ENCODE measurements at places on chromosomes 2 and 18. TPM values are rescaled to one million over a fixed set of nuclear protein-coding genes. Genes with fewer than 3 reads are reported as not detected.

Gene CTAGE1
- total RNA-seq = not detected

Gene IL1RL1
- 0.84 TPM for total RNA-seq

Gene FEV
- total RNA-seq = not detected

Gene RNF125
- 32.6 TPM for total RNA-seq

Gene IL36B
- not detected for total RNA-seq

Gene PLGLB2
- total RNA-seq = 1.8 TPM

DNA sequence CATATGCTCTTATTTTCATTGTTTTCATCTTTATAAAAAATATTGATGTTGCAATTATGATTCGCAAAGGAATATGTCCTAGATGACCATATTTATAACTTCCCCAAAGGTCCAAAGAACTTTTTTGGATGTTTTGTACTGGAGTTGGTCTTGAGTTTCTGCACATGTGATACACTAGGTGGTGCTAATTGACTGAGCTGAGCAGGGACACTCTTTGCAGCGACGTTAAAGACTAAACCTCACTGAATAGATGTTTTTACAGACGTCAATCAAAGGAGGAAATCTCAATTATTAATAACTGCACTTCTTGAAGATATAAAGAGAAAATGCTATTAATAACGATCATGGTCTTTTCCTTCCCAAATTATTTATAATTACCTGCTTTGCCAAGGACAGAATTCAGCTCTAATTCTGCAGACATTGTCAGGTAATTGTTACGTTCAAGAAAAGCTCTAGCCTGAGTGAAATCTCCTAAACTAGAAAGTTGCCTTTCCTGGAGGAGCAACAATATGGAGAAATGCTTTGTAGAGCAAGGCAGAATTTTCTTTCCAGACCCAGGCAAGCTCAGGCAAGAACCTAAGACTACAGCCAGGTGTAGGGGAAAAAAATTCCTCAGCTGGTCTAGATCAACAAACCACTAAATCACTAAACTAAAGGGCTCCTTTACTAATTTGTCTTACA is 119.3 kb upstream of the RBBP8 start:
- peak; percentile 69 for DNase-seq

- DNase-seq = no peak
These were observed 29.6 kb upstream of the IL1R1 start for GRCh38 chr2:102112692-102113665.

DNA sequence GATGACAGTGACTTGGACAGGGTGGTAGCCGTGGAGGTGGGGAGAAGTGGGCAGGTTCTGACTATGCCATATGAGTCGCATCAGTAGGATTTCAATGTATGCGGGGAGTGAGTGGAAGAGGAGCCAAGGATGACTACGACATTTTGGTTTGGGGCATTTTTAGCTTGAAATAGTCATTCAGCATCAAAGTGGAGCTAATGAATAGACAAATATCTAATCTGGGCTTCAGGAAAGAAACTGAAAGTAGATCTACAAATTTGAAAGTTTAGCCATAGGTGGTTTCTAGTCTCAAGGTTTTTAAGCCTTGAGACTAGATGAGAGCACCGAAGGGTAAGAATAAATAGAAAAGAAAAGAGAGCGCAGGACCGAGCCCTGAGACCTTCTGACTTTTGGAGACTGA is 58.3 kb downstream of the FEZ2 start:
- DNase-seq = no peak

GRCh38 chr18:27428120-27428519 is 243.0 kb upstream of the CHST9 start:
- no peak for DNase-seq

GRCh38 chr2:11387100-11387390 is 42.6 kb upstream of the ROCK2 start:
- no peak for DNase-seq

- no peak for DNase-seq
These were observed 221.9 kb upstream of the CELF4 start for GRCh38 chr18:37787452-37787851.

- DNase-seq = no peak
These were observed 4.6 kb upstream of the ST8SIA3 start for GRCh38 chr18:57347784-57348183.

GRCh38 chr2:2719015-2719414 is 387.9 kb upstream of the MYT1L start:
- DNase-seq = no peak

- no peak for DNase-seq
These were observed 55.8 kb downstream of the KCNE4 start for GRCh38 chr2:223107825-223108224.

DNA sequence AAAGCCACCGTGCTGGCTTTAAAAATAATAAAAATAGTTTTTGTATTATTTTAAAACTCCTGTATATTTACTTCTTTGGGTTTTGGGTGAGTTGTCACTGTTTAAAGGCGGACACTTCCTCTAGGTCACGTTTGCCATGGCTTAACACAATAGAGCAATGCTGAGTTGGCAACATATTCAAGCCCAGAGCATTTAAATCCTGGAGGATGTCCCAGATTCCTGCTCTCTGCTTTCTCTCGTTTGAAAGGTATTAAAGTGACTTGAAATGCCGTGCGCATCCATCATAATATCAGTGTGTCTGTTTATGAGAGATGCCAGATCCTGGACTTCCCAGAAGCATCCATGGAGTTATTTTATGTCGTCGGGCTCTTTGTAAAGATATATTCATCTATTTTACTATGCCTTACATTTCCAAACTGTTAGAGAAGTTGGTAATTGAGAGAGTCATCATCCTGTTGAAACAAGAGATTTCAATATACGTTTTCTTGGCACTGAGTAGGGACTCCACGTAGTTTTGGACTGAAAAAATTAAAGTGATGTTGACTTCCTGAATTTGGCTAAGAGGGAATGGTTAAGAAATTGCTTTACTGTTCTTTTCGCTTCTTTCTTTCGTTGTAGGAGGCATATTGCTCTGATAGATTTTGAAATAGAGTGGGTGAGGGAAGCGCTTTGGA is 150.6 kb downstream of the ZNF236 start:
- no peak for DNase-seq

GRCh38 chr2:168156661-168157060 is 90.7 kb downstream of the STK39 start:
- no peak for DNase-seq

DNA sequence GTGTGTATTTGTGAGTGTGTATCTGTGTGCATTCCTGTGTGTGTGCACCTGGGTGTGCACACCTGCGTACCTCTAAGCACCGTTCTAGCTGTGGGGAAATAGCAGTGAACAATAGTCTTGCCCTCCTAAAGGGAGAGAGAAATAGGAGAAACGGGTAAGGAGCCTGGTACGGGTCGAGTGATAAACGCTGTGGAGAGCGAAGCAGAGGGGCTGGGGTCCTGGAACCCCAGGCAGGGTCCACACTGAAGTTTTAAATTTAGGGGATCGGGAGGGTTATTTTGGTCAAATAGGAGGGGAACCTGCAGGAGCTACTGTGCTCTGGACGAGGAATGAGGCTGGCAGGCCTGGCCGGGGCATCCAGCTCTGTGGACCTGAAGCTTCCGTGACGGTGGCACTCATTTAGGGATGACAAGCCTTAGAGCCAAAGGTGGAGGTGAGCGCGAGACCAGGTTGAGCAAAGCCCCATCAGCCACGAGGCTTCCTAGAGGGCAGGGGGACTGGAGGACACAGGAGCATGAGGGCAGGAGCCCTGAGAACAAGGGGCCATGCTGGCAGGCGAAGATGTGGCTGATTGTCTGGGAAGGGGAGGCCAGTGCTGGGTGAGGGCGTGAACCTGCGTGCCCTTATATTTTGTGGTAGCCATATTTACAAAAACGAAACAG is 188.0 kb downstream of the RTP5 start:
- DNase-seq = no peak

DNA sequence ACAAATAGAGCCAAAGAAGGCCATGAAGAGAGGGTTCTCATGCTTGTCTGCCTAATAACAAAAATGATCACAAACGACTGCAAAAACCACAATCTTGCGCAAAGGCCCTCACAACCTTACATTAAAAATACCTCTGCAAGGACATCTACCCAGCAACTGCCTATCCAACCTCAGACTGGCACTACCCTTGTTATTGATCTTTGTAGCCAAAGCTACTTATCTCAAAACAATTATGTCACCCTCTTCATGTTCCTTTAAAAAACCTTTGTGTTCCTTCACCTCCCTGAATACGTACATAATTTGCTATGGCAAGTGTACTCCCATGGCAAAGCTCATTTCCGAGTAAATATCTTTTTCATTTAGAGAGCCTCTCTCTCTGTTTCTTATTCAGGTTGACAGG is 44.1 kb downstream of the TMEM163 start:
- DNase-seq = peak; percentile 16

DNA sequence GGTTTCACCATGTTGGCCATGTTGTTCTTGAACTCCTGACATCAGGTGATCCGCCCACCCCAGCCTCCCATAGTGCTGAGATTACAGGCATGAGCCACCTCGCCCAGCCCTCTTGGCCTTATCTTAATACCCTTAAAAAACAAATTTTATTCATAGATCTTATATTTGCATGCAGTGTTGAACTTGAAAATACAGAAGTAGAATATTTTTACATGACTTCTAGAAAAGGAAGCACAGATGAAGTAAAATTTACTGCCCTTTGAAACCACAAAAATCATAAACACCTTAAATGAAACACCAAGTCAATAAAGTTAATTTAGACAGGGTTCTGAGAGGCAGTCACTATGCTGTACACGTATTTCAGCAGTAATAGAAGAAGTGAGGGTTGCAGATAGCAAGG is 145.7 kb downstream of the CERS6 start:
- DNase-seq = no peak

DNA sequence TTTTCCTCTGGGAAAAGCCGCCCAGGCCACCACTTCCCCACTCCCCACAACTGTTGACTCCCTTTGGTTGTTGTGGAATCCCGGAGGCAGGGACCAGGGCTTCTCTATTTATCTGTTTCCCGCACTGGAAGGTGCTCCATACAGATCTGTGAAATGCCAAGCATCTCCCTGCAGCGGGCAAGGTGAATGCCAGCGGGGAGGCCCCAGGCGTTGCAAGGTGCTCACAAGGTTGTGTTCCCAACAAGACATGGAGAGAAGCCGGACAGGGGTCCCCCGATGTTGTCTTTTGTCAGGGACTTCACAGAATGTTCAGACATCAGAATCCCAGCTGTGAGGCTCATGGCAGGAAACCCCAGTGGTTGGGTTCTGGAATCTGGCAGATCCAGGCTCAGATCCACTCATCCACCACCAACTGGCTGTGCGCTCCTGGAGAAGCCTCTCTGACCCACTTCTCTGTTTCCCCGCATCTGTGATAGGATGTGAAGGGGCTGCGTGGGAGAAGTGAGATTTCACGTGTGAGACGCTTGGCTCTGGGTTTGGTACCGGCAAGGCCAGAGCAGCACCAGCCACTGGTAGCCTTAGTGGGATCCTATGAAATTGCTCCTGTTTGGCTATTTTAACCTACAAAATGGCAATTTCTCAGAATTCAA is 8.6 kb upstream of the NEU2 start:
- no peak for DNase-seq

- no peak for DNase-seq
These were observed 1.8 kb upstream of the ARID5A start for GRCh38 chr2:96534701-96535181.

- no peak for DNase-seq
These were observed 571.2 kb upstream of the ZEB2 start for GRCh38 chr2:145090841-145091761.

- no peak for DNase-seq
These were observed 20.6 kb downstream of the CIDEA start for GRCh38 chr18:12274793-12275192.

All from activated CD4-positive, alpha-beta T cell treated with anti-CD3 and anti-CD28 coated beads, Interleukin-2, amount 10 ng/mL, durations not matched to agents 24 days and 14 days (primary cell).